ENCODE measurements at places on chromosomes 16 and 17. TPM values are rescaled to one million over a fixed set of nuclear protein-coding genes. Genes with fewer than 3 reads are reported as not detected.

WSB1 gene
- total RNA-seq: 73.7 TPM

SLX1A gene
- 15.4 TPM for total RNA-seq

XAF1 gene
- 4.3 TPM for total RNA-seq

CD300E gene
- 1.3 TPM for total RNA-seq

IL17C gene
- not detected for total RNA-seq

GRCh38 chr17:39935909-39936308 lies 8.4 kb downstream of the LRRC3C start:
- H3K27me3 ChIP-seq: no peaks in the 10 kb centered on the region
- no peak overlapping the region for H3K27ac ChIP-seq
- DNase-seq: no peak
- no peaks in the 10 kb centered on the region for H3K4me1 ChIP-seq

DNA sequence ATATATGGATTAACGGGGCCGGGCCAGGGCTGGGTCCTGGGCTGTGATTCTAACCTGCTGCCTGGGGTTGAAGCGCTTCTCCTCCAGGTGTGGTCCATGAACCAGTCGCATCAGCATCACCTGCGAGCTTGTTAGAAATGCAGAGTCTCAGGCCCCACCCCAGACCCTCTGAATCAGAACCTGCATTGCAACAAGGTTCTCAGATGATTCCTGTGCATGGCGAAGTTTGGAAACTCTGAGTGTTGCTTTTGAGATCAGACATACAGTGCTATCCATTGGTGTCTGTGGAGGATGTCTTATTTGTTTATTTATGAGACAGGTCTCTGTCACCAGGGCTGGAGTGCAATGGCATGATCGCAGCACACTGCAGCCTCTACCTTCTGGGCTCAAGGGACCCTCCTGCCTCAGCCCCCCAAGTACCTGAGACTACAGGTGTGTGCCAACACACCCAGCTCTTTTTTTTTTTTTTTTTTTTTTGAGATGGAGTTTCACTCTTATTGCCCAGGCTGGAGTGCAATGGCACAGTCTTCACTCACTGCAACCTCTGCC lies 99.8 kb downstream of the PITPNC1 start:
- no peak overlapping the region for H3K4me3 ChIP-seq
- no peaks in the 10 kb centered on the region for H3K27me3 ChIP-seq
- DNase-seq: no peak
- H3K27ac ChIP-seq: no peak overlapping the region

- H3K27ac ChIP-seq: no peak overlapping the region
- H3K27me3 ChIP-seq: no peaks in the 10 kb centered on the region
- no peaks in the 10 kb centered on the region for H3K36me3 ChIP-seq
- no peak for DNase-seq
- peaks cover 10% of the 10 kb centered on the region for H3K4me1 ChIP-seq
- no peak overlapping the region for H3K4me3 ChIP-seq
These were observed 334.3 kb upstream of the TBX2 start for GRCh38 chr17:61065263-61065773.

DNA sequence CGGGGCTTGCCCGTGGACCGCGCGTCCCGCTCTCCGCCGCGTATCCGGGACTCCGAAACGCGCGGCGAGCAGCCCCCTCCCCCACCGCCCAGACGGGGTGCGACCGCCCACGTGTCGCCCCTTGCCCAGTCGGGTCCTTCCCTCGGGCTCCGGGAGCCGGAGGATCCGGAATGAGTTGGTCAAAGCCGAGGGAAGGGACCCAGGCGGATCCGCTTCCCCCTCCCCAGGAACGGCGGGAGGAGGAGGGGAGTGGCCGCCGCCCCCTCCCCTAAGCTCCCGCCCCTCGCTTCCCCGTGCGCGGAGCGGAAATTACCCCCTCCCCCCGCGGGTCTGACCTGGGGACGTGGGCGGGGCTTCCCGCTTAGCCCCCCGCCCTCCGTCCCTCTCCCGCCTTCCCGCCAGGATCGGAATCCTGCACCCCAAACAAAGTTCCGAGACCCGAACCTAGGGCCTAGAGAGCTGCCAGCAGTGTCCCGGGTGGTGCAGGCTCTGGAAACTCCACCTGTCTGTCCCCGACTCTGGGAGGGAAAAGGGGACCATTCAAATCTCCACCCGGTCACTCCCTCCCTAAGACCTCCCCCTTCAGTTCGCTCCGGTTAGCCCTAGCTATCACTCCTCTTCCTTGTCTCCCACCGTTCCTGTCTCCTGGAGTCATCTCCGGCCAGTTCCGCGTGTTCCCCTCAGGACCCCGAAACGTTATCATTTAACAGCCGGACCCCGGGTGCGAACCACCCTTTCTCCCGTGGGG lies 1.0 kb upstream of the IGF2BP1 start:
- H3K4me1 ChIP-seq: no peaks in the 10 kb centered on the region
- H3K27ac ChIP-seq: no peak overlapping the region
- DNase-seq: no peak
- H3K4me3 ChIP-seq: no peak overlapping the region
- H3K36me3 ChIP-seq: no peaks in the 10 kb centered on the region

DNA sequence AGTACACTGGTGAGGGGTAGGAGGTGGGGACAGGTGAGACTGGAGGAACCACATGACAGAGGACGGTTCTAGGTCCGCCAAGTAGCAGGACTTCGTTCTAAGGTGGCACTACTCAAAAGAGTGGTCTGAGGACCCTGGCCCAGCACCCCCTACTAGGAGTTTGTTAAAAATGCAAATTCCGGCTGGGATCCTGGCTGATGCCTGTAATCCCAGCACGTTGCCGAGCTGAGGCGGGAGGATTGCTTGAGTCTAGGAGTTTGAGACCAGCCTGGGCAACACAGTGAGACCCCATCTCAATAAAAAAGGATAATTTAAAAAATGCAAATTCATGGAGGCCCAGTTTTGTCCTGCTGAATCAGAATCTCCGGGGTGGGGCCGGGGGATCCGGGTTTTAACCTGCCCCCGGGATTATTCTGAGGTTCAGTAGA lies 59.1 kb downstream of the WSB1 start:
- H3K36me3 ChIP-seq: no peaks in the 10 kb centered on the region
- no peak for DNase-seq
- H3K4me3 ChIP-seq: peak overlapping the region; percentile 74
- no peaks in the 10 kb centered on the region for H3K4me1 ChIP-seq
- H3K27me3 ChIP-seq: no peaks in the 10 kb centered on the region

- H3K36me3 ChIP-seq: no peaks in the 10 kb centered on the region
- no peaks in the 10 kb centered on the region for H3K27me3 ChIP-seq
- DNase-seq: no peak
These were observed 368.6 kb downstream of the GRIN2A start for GRCh38 chr16:9813665-9814064.
